ENCODE measurements at places on chromosomes 1 and 21. TPM values are rescaled to one million over a fixed set of nuclear protein-coding genes. Genes with fewer than 3 reads are reported as not detected.

The NTPCR gene
- polyA plus RNA-seq, result 63.7 TPM

The GFI1 gene
- polyA plus RNA-seq, result 0.48 TPM

The OR11L1 gene
- polyA plus RNA-seq, result not detected

The KCNE1 gene
- 2.2 TPM for polyA plus RNA-seq

The CIART gene
- polyA plus RNA-seq, result 8.7 TPM

The PCBP3 gene
- polyA plus RNA-seq, result 2.8 TPM

The PRR9 gene
- not detected for polyA plus RNA-seq

The HCRTR1 gene
- polyA plus RNA-seq, result not detected

The MSH4 gene
- 0.17 TPM for polyA plus RNA-seq

The GPR25 gene
- polyA plus RNA-seq, result not detected

The FAM177B gene
- 0.61 TPM for polyA plus RNA-seq

The CD1C gene
- polyA plus RNA-seq, result 3.6 TPM

The CATSPERE gene
- 0.91 TPM for polyA plus RNA-seq

The WNT9A gene
- polyA plus RNA-seq, result 3.0 TPM

The IGSF9 gene
- polyA plus RNA-seq, result 15.9 TPM

The PWP2 gene
- polyA plus RNA-seq, result 8.4 TPM

The STMN1 gene
- 1,532 TPM for polyA plus RNA-seq

The OR10Z1 gene
- polyA plus RNA-seq, result 0.32 TPM

The OLFML3 gene
- polyA plus RNA-seq, result 302 TPM

The CD84 gene
- 1.2 TPM for polyA plus RNA-seq

The TBX19 gene
- 8.0 TPM for polyA plus RNA-seq

The PLEKHA6 gene
- polyA plus RNA-seq, result 15.0 TPM

The LMOD1 gene
- 4.4 TPM for polyA plus RNA-seq

The OTUD3 gene
- 59.8 TPM for polyA plus RNA-seq

The TMEM240 gene
- polyA plus RNA-seq, result 3.8 TPM

The ZFP69 gene
- polyA plus RNA-seq, result 7.4 TPM

The S100A7 gene
- polyA plus RNA-seq, result not detected

The TM2D1 gene
- polyA plus RNA-seq, result 63.3 TPM

The HOOK1 gene
- 30.6 TPM for polyA plus RNA-seq

The RAB42 gene
- 6.7 TPM for polyA plus RNA-seq

The LAMC1 gene
- 319 TPM for polyA plus RNA-seq

The CALML6 gene
- polyA plus RNA-seq, result 12.5 TPM

The OMA1 gene
- 27.5 TPM for polyA plus RNA-seq

The CRYAA gene
- polyA plus RNA-seq, result not detected

The ZZZ3 gene
- polyA plus RNA-seq, result 42.9 TPM

The CAPN8 gene
- polyA plus RNA-seq, result 1.6 TPM

The SHC1 gene
- polyA plus RNA-seq, result 121 TPM

The SPATA45 gene
- 0.69 TPM for polyA plus RNA-seq

The ARMH1 gene
- 5.1 TPM for polyA plus RNA-seq

The CD5L gene
- not detected for polyA plus RNA-seq
